Thoracic aorta (tissue), 2 donors: ENCODE measurements at places on chromosomes 4 and X. TPM values are rescaled to one million over a fixed set of nuclear protein-coding genes. Genes with fewer than 3 reads are reported as not detected.

SNCA gene
- total RNA-seq = 1.5 TPM

- DNase-seq = no peak
These were observed 228.8 kb downstream of the THOC2 start for GRCh38 chrX:123504047-123504446.

USP27X gene
- 2.3 TPM for total RNA-seq

KCNIP4 gene
- total RNA-seq = not detected

GRCh38 chrX:155333544-155334100, 792 bp downstream of the CLIC2 start:
- DNase-seq = no peak

GAB3 gene
- 10.9 TPM for total RNA-seq

GRCh38 chr4:56512166-56512565, 6.6 kb downstream of the ARL9 start:
- DNase-seq = no peak

ERCC6L gene
- 0.41 TPM for total RNA-seq

DNA sequence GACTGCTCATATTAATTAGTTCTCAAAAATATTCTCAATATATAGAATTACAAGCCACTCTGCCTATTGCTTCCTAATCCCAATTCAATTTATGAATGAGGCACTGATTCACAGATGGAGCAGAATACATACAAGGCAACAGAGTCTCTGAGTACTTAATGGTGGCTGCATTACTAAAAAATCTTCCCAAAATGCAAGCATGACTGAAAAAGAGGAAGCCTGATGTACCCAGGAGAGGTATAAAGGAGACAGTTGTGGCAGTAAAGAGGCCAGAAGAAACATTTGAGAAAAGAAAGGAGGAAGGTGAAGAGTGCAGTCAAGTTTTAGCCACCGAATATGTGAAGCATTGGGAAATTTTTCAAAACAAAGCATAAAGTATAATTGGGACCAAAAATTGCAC, 163.2 kb upstream of the INTU start:
- no peak for DNase-seq

GRCh38 chrX:81959964-81960363, 758.1 kb downstream of the SH3BGRL start:
- DNase-seq = no peak

DNA sequence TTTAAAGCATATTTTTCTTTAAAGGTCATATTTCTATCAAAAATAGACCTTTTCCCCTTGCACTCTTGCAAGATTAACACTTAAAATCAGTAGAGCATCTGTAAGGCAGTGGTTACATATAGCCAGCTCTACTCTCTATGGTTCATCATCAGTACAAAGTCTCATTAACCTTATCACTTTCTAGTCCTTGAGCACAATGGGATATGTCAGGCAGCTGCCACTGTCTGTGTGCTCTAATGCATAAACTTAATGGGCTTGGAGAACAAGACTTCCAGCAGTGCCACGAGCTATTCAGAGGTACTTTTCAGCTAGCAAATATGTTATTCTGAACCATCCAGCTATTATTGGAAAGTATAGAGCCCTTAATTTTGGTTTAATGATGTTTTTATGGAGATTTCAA, 393.7 kb downstream of the GASK1B start:
- no peak for DNase-seq

- no peak for DNase-seq
These were observed 61.5 kb upstream of the GATB start for GRCh38 chr4:151822331-151822730.

- no peak for DNase-seq
These were observed 45.1 kb downstream of the DTHD1 start for GRCh38 chr4:36326476-36327029.

- DNase-seq = no peak
These were observed 3.2 kb downstream of the CTSO start for GRCh38 chr4:155950461-155950860.
